Hepatocyte (in vitro differentiated cells): ENCODE measurements at places on chromosomes 4 and X. TPM values are rescaled to one million over a fixed set of nuclear protein-coding genes. Genes with fewer than 3 reads are reported as not detected.

DNA sequence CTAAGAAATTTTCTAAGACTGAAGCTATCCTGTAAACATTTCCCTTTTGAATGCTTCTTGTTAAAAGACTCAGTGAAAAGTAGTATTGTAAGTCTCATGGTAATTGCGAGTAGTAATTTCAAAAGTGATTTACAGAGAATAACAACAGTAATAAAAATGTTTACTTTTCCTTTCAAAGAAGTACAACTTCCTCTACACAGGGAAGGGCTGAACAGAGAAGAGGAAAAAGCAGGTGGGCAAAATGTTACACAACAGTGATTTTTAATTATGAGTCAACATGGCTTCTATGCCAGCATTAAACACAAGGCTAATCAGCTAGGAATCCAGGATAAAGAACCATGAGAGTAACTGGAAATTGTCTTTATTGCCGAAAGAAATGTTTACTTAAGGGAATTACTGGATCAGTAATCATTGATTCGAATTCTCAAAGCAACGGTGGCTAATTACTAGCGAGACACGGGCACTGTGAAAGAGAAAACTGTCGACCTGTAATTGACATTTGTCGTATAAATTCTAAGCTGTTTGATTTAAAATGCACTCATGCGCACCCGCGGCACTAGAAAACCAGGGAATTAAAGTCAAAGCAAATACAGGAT is 15.4 kb downstream of the UTP3 start:
- DNase-seq, result peak; percentile 12

Gene CRMP1
- 11.6 and 12.9 TPM in 2 replicates for total RNA-seq

DNA sequence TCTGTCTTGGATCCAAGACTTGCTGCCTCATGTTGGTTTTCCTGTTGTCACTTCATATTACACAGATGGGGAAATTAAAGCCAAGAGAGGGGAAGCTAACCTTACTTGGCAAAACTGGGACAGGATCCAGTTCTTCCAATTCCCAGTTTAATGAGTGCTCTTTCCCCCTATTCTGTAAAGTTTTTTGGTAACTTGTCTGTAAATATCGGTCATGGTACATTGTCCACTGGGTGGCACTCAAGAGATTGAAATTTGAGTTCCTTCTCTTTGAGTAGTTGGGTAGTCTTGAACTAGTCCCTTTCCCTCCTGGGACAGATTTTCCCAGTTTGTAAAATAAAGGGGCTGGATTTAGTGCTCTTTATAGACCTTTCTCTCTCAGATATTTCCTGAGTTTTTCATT is 12.4 kb upstream of the EOLA2 start:
- DNase-seq, result peak; percentile 35

GRCh38 chr4:118032691-118033090 is 1.6 kb upstream of the NDST3 start:
- DNase-seq, result peak; percentile 16

Gene AMBN
- total RNA-seq, result not detected in 2 replicates

DNA sequence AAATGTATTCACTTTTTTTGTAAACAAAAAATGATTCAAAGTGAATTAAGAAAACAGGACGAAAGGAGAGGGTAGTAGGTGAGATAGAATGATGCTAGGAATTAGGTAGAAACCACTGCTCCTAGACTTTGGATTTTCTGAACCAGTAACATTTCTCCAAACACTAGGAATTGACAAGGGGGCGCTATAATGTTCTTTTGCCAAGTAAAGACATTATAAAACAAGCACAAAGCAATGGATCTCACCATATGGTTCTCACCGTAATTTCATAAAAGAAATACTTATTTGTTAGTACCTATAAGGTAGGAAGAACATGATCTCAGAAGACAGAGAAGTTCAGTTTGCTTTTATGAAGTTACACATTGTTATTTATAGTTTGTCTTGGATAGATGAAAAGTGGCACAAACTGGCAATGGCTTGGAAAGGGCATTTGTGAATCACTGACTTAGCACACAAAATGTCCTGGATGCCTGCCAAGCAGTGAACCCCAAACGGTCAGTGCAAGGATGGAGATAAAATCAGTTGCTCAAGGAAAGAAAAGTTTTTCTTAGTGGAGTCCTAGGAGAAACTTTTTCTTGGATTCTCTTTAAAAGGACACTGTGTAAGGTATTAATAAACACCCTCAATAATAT is 8.1 kb upstream of the TBC1D1 start:
- no peak for DNase-seq

DNA sequence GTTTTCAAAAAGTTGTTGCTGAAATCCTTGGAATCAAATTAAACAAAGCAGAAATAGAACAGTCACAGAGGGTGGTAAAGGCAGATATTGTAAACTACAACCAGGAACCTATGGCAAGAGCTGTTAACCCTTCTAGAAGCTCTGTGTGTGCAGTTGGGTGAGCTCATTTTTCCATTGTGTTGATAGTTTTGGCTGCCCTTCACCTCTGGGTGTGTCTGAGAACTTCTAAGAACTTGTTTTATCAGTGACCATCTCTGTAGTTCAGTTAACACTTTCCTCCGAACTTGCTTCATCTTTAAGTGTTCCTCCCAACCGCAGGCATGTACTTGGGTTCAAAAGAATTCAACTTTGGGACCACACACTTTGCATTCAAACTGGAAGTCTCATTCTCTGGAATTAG is 32.7 kb downstream of the RBMX start:
- no peak for DNase-seq

DNA sequence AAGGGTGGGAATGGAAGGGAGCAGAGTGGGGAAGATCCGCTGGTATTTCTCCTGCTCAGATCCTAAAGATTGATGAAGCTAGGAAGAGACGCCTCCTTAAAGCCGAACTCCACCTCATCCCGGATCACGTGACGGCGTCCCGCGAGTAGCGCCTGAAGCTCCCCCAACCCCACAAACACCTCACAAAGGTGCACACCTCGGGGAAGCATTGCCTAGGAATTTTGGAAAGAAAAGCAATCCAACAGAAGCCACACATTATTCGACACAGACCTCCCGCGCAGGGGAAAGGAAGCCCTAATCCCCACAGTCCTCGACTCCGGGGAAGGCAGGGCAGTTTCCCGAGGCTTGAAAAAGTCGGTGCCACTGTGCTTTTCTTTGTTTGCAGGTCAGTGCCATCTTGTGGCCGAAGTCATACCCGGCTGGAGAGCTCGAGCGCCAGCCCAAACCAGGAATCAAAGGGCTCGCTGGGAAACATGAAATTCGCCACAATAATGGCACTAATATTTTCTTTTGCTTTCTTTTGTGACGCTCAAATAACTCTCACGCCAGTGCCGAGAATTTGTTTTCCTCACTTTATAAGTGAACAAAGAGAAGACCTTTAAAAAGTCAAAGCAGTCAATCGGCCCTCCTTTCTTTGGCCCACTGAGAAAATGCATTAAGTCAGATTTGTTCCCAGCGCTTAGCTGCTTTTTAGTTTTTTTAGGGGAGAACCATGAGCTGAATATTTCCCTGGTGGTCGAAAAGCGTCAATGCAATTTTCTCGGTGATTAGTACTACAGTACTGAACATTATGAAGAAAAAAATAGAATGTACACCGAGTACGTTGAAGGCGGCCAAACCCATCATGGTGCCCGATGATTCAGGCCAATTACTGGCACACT is at the start of gene NPY1R:
TSS of gene NPY1R (minus strand) at position 71 of the 881 bp plus-strand sequence. CDS start 6,042 bp downstream, outside the sequence.
- peak; percentile 88 for DNase-seq

DNA sequence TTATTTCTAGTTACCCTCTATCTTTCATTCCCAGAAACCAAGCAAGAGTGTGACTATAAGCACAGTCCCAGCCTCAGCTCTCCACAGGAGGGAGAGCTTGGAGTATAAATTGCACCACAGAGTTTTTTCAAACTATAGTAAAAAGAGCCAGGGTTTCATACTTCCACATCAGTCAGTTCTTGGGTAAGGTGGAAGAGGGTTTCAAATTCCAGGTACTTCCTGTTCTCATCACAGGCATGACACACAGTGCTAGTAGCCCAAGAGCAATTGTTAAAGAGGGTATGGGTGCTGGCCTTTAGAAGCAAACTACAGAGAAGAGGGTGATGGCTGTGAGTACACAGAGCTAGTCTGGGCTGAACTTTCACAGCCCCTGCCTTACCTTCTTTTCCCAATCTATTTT is 5.7 kb upstream of the IL1RAPL1 start:
- DNase-seq, result no peak

DNA sequence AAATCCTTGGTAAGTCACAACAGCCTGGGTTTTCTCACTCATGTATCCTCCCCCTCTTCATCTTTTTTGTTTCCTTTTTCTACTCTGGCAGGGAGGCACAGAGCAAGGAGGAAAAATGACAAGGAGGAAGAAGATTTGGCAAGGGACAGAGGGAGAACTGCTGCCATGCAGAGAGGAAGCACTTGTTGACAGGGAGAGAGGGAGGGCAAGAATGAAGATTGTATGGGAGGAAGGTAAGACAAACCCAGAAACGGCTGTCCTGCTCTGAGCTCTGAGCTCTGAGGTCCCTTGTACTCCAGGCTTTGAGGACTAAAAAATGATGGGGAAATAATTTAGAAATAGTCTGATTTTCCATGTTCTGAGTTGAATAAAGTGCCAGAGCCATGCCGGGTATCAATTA is 123.9 kb downstream of the DCHS2 start:
- no peak for DNase-seq

DNA sequence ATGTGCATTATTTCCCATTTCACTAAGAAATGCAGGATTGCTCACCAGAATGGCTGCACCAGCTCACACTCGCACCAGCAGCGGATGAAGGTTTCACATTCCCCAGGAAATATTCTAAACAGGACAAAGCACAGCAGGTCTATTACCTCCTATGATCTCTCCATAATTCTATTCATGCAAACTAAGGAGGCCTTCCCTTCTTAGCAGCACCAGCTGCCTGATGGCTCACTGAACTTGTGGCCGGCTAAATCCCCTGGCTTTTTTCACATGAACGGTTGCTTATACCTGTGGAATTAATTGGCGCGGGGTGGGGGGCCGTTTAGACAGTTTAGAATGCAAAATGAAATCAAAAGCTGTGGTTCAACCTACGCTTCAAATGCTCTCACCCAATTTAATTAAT is 73.5 kb upstream of the SRD5A3 start:
- DNase-seq, result no peak

Gene MAOB
- total RNA-seq, result 47.0 and 54.8 TPM in 2 replicates

Gene AFP
- 23,697 and 25,243 TPM in 2 replicates for total RNA-seq

DNA sequence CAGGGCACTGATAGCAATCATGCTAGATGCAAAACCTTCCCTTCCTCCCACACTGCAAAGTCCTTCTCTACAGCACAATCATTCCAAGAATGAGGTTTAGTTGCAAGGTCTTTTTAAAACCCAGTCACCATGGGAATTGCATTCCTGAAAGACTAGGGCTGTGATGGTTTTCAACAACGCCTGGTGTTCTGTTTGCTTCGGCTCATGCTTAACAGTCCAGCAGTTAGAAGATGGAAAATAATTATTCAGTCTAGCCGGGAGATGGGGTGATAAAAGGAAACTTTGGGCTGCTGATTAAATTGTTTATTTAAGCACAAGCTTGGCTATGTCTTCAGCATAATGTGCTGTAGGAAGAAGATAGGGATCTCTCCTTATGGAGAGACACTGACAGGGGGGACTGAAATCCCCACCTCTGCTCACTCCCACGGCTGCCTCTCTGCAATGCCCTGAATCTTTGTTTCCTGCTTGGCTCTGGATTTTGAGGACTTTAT is 211.4 kb downstream of the MID1IP1 start:
- no peak for DNase-seq

DNA sequence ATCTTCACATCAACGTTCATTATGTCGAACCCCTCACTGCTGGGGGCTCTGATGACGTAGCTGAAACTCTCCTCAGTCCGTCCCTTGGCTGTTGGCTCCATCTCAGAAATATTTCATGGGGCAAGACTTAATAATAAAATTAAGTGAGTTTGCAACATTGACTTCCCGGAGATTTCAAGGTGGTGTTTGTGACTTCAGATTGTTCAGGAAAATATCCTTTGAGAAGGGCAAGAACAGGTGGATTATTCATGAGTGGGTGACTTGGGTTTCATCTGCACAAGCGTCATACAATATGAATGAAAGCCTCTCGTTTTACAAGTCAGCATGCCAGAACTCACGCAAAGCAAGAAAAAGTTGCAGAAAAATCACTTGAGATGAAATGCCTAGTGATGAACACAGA is at the start of gene C4orf50:
TSS of gene C4orf50 (minus strand) at position 101 of the 400 bp plus-strand sequence.
- DNase-seq, result no peak

- no peak for DNase-seq
These were observed 47.9 kb upstream of the PTCHD1 start for GRCh38 chrX:23286731-23287130.

DNA sequence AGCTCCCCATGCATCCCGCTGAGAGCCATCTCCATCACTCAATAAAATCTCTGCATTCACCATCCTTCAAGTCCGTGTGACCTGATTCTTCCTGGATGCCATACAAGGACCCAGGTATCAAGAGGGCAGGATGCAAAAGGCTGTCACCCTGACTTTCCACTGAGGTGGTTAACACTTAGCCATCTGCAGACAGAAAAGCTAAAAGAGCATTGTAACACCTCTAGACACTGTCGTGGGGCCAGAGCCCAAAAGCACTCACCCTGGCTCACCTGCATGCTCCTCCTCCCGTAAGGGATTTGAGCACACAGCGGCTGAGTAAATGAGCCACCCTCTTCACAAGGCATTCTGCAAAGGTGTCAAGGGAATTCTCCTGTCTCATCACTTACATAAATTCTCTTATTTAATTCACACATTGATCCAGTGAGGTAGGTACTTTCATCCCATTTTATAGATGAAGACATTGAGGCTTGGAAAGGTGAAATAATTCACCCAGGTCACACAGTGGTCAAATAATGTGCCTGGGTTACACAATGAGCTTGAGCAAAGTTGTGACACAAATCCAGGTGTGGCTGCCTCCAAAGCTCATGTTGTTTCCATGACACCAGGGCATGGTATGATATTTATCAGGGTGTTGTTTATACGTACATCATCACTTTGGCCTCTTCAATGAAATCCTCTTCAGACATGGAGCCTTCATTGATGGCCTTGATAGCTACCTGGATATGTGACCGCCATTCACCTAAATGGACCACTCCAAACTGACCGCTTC is 48.0 kb downstream of the TXK start:
- no peak for DNase-seq

Gene CENPI
- total RNA-seq, result 4.5 and 6.3 TPM in 2 replicates

DNA sequence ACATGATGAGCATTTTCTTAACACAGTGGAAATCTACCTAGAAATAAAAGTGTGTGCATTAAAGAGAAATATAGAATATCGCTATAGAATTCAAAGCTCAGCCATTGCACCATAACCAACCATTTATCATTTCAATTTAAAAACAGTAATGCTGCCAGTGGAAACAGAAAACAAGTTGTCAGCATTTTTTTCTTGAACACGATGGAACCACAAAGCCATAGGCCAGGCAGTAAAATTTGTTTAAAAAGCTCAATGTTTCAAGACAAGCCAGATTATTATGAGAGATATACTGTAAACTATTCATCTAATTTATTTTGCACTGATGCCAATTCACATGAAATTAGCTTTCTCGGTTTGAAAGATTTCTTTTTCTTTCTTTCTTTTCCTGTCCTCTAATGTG is 46.7 kb upstream of the NRK start:
- no peak for DNase-seq

Gene NPY2R
- total RNA-seq, result 1.4 and 1.9 TPM in 2 replicates

Gene GLOD5
- total RNA-seq, result 2.4 TPM in 1 of 2 replicates, not detected in the other
